Activated B cell treated with CpG ODN at 0.5 μM for 24 hours (primary cell): ENCODE measurements at places on chromosomes 6 and 20.

- DNase-seq: no peak
Observed at GRCh38 chr6:39815356-39815755, 23.2 kb downstream of the DAAM2 start.

DNA sequence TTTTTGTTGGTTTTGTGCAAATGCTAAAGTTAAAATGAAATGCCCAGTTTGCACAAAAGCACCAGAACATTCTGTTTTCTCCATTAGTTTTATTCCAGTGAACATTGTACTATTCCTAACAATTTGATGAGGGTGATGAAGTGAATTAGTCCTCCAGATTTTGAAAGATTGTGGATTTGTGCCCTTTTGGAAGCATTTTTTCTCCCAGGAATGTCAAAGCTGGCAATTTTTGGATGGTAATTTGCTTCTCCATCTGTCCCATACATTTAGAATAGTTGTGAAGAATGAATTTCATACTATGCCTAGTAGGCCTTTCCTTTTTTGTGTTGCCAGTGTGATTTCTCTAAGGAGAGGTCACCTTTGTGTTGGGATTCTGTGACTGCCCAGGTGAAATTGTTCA lies 797.2 kb downstream of the BCKDHB start:
- no peak for DNase-seq

DNA sequence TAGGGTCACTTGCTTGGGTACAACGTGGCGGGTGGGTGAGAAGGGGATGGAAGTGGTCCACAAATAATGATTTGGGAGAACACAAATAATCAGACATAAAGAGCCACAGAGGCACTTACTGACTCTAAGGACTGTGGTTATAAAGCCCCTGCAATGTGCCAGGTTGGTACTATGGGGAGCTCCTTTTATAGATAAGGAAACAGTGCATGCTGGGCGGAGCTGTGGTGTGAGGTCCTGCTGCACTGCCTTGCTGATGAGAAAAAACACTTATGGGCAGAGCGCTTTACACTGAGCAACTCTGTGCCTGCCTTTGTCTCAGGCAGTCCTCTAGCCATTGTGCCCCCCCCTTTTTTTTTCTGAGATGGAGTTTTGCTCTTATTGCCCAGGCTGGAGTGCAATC lies 29.1 kb upstream of the SCRT2 start:
- no peak for DNase-seq

DNA sequence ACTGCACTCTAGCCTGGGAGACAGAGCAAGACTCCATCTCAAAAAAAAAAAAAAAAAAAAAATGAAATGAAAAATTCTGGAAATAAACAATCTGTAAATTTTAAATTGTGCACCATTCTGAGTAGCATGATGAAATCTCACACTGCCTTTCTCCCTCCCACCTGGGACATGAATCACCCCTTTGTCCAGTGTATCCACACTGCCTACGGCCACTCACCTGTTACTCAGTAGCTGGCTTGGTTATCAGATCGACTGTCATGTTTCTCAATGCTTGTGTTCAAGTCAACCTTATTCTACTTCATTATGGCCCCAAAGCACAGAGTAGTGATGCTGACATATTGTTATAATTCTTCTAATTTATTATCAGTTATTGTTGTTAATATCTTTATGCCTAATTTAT lies 58.7 kb upstream of the MTHFD1L start:
- no peak for DNase-seq

GRCh38 chr6:108920751-108921150 lies 72.5 kb downstream of the ARMC2 start:
- no peak for DNase-seq

DNA sequence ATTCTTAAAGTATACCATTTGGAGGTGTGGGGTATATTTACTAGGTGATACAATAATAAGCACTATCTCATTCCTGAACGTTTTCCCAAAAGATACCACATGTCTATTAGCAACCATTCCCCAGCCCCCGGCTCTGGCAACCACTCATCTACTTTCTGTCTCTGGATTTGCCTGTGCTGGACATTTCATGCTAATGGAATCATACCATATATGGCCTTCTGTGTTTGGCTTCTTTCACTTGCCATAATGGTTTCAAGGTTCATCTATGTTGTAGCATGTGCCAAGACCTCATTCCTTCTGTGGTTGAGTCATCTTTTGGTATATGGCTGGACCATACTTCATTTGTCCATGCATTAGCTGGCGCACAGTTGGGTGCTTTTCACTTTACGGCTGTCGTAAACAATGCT lies 39.7 kb downstream of the BCAS4 start:
- DNase-seq: no peak

DNA sequence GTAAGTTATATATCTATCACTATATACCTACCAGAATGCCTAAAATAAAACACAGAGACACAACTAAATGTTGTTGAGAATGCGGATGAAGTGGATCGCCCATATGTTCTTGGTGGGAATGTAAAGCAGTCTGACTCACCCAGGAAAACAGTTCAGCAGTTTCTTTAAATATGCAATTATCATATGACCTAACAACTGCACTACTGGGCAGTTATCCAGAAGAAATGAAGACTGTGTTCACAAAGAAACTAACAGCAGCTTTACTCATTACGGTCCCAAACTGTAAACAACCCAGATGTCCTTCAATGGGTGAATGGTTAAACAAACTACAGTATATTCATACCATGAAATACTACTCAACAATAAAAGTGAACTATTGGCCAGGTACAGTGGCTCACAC lies 14.3 kb upstream of the ZC3H12D start:
- no peak for DNase-seq

GRCh38 chr20:31675828-31676608 lies 38.3 kb downstream of the COX4I2 start:
- no peak for DNase-seq

DNA sequence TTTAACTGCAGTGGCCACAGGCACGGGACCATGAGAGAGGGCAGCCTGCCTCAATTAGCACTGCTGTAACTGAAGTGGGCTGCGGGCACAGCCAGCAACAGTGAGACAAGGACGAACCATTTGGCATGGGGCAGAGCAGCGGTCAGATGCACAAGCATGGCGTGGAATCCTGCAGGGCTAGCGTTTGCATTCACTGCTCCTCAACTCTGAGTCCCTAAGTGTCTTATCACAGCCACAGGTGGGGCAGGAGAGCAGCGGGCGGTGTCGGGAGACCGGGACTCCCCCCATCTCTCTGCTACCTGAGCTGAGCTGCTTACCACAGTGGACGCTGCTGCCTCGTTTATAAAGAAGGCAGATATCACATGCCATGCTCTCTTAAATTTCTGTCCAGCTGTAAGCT lies 31.3 kb upstream of the PDE10A start:
- no peak for DNase-seq

GRCh38 chr6:108078191-108078590 lies 3.6 kb upstream of the OSTM1 start:
- no peak for DNase-seq

DNA sequence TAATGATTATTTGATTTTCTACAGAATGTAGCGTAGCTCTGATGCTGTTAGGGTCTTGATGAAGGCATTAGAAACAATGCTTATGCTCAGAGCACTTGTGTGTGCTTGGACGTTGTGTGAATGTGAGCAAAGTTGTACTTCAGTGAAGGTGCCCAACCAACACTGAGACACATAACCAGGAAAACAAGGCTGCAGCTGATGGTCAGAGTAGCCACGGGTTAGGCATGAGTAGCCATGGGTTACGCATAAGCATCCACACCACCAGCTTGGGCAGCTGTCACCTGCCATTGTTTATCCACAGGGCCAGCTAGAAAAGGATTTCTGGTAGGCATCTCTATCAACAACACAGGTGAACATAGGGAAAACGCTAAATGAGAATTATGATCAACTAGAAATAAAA lies 326.6 kb downstream of the NRN1 start:
- DNase-seq: no peak

- DNase-seq: no peak
Observed at GRCh38 chr6:143490775-143491174, 20.7 kb downstream of the FUCA2 start.

GRCh38 chr6:91490671-91491301 lies 903.9 kb upstream of the MAP3K7 start:
- no peak for DNase-seq

DNA sequence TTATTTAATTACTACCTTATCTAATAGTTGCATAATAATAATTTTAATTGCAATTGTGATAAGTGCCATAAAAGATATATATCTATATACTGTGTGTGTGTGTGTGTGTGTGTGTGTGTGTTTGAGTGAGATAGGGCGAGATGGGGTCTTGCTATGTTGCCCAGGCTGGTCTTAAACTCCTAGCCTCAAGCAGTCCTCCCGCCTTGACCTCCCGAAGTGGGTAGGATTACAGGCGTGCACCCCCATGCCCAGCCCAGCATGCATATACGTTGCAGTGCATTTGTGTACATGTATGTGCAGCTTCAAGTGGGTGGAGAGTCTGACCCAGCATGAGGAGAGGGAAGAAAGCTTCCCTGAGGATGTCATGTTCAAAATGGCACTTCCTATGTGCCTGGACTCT lies 4.6 kb upstream of the RIMS4 start:
- DNase-seq: no peak

DNA sequence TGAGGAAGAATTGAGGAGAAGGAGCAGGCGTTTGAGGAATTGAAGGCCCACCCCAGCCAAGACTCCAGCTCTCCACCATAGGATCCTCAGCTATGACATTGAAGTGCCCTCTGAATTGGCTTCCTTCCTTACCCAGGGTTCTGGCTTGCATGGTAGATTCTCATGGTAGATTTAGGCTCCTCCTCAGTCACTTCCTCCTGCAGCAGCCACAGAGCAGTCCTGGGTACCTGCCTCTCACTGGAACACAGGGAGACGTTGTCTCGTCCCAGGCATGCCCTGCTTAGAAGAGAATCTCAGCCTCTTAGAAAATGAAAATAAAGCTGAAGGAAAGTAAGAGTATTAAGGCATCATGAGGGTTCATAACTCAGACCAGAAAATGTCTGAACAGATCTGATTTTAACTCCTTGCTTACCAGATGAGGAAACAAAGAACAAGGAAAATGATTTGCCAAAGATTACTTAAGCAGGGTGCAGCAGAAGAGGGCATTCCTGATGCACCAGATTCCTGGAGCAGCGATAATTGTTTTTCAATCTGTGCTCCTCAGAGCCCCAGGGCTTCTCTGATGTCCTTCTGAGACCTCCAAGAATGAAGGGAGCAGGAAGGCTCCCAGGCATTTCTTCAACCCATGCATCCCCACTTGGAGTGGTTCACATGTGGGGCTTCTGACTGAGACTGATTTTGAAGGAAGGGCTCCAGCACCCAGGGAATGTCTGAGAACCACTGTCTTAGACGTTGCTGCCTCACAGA lies 219.8 kb downstream of the HIVEP2 start:
- no peak for DNase-seq

DNA sequence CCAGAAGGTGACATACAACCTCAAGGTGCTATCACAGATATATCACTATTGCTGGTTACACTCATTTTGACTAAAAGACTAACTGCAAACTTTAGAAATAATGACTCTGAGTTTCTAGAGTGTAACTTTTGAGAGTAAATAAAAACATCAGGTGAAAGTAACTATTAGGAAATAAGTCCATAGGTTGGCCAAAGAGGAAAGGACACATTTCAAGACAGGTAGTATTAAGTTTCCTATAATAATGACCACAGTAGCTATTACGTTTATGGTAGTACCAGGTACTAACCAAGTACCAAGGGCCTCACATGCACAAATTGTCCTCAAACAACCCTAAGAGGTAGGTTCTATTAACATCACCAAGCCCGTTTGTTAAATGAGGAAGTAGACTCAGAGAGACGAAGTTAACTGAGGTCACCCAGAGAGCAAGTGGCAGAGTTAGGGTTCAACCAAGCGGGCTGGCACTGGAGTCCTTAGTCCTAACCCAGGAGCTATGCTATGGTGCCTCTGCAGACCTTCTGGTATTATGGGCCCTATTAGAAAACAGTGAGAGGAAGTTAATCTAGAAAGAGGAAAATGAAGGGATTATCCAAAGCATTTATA lies 36.8 kb downstream of the HEBP2 start:
- no peak for DNase-seq

DNA sequence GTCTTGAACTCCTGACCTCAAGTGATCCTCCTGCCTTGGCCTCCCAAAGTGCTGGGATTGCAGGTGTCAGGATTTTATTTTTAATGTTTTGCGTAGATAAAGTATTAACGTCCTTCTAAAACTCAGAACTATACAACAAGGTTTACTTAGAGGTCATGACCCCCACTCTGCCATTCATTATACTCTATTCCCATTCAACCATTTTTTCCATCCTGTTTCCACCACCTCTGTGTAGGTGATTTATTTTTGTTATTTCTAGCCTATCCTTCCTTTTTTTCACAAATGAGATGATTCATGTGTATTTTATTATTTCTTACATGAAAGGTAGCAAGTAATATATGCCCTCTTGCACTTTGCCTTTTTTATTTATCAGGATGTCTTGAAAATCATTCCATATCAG lies 138.1 kb downstream of the FARS2 start:
- DNase-seq: no peak

- no peak for DNase-seq
Observed at GRCh38 chr20:34863421-34863965, 9.2 kb downstream of the GGT7 start.

GRCh38 chr20:33944914-33945313 lies 48.8 kb upstream of the RALY start:
- no peak for DNase-seq

GRCh38 chr20:13927171-13927570 lies 63.2 kb downstream of the SEL1L2 start:
- DNase-seq: no peak

DNA sequence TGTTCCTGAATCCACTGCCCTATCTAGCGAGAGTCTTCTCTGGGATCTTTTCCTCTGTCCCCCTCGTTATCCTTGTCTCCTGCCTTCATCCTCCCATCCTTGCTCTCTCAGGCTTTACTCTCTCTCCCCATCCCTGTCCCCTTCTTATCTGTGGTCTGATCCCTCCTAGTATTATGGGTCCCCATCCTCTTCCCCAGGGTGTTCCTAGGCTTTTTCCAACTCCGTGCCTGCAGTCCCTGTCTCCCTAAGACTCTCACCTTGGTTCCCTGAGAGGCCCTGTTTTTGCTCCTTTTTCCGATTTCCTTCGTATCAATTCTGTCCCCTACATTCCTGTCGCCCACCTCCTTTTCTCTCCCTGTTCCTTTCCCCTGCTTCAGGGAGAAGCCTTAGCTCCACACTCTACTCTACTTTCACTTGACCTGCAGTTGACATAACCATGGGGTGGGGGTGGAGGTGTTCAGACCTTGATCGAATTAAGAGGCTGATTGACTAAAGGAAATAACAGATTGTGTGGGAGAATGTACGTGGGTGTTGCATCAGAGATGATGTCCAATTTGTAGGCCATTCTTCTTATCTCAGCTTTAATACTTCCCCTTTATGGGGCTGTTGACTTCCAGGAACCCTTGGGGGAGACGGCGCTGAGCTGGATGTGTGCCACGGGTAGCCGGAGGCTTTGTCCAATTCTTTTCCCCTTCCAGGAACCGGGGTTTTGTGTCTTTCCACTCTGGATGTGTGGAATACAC lies 905 bp downstream of the PPARD start:
- DNase-seq: no peak

GRCh38 chr6:56445818-56446217 lies 196.9 kb downstream of the DST start:
- no peak for DNase-seq

- no peak for DNase-seq
Observed at GRCh38 chr20:38670786-38671185, 53.5 kb upstream of the SLC32A1 start.

- DNase-seq: no peak
Observed at GRCh38 chr6:122007339-122007738, 392.1 kb upstream of the HSF2 start.
